ENCODE measurements at places on chromosomes 11 and 22.

GRCh38 chr22:24521791-24522245 lies 26.7 kb downstream of the UPB1 start:
- no peak for DNase-seq

- no peak for DNase-seq
Measured at GRCh38 chr11:353179-353873, 16.0 kb upstream of the B4GALNT4 start.

- no peak for DNase-seq
Measured at GRCh38 chr11:118635237-118635591, 27.8 kb downstream of the PHLDB1 start.

DNA sequence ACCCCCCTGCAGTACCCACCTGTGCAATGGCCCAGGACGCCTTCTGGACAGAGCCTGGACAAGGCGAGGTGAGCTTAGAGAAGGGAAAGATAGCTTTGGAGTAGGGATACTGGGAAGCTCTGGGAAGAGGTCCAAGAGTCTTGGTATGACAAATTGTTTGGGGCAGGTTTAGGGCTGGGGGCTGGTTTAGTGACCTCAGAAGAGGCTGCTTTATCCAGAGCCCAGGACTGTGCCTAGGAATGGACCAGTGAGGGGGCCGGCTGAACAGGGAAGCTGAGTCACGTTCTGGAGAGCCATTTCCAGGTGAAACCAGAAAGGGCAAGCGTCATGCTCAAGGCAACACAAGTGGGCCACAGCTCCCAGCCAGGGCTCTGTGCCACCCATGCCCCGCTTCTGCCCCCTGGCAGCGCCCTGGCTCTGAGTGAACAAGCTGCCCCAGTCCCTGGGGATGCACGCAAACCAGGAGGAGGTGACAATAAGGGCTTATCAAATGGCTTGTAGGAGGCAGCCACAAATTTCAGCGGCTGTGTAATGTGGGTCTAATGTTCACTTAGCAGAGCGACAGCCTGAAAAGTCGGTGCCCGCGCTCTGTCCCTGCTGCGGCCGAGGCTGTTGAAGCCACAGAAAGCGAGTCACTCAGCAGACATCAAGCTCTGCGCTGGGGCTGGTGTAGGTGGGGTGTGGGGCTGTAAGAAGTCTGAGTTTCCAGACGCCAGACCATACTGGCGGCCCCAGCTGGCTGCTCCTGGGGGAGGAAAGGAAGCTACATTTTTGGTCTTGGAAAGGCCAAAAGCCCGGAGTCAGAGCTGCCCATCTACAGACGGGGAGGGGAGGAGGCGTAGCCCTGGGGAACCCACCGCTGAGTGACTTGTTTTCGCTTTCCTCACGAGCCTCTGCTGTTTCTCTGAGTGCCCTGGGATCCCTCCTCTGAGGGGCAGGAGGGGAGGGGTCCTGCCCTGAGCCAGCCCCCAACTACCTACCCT lies 18.3 kb upstream of the SYT7 start:
- DNase-seq = no peak

DNA sequence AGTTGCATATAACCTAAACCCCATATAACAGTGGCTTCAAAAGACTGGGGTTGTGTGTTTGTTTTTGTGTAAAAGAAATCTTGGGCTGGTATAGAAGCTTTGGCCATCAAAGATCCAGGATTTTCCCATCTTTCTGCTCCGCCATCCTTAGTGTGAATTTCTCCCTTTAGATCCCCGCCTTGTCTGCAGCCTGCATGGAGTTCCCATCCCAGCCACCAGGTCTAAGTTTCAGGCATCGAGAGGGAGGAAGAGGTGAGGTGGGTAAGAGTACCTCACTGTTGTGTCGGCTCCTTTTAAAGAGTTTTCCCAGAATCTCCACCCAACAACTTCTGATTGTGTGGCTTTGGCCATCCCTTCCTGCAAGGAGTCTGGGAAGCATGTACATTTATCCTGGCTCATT lies 195.5 kb upstream of the SORL1-AS1 start:
- no peak for DNase-seq

All from stimulated activated CD8-positive, alpha-beta memory T cell treated with anti-CD3 and anti-CD28 coated beads, Interleukin-12 subunit alpha, Interleukin-12 subunit beta, amount 100 ng/mL, for 1 hour (primary cell).